ENCODE measurements at places on chromosomes 5 and 9.
A peak's percentile ranks its signal among the peaks of the same experiment; 100 is the strongest.

- no peaks in the 10 kb centered on the region for H3K27me3 ChIP-seq
- H3K36me3 ChIP-seq, result no peaks in the 10 kb centered on the region
- no peak overlapping the region for H3K4me3 ChIP-seq
Observed at GRCh38 chr5:3987867-3988266, 392.2 kb downstream of the IRX1 start.

GRCh38 chr5:157912621-157913325, 53.8 kb upstream of the CLINT1 start:
- H3K4me1 ChIP-seq, result peaks cover 4% of the 10 kb centered on the region
- H3K36me3 ChIP-seq, result no peaks in the 10 kb centered on the region
- H3K4me3 ChIP-seq, result no peak overlapping the region
- no peak overlapping the region for H3K27ac ChIP-seq

DNA sequence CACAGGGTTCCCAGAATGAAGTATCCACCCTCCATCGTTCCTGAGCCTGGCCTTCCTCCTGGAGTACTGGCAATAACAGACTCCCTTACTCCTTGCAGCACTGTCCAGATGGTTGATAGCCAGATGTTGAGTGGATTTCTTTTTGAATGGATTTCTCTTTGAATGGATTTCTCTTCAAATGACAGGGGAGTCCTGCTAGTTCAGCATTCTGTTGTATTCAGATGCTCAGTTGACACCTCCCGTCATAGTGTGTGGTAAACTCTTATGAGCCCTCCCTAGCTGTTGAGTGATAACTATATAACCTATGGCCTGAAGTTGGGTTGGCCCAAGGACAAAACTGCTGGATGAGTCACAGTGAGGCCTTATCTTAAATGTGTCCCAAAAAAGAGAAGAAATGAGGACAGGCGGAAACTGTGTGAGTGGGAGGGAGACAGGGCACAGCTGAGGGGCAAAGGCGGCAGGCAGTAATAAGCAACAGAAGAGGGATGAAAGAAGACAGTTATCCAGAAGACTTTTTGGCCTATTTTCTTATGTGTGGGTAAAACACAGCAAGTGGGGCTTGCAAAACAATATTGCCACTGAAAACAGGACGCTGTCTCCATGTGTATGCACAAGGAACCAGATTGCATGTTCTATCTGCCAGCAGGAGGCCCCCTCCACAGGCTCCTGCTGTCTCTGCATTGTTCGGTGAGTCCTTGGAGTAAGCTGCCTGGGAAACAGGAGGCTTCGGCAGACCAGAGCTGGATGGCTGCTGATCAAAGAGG, 209.5 kb upstream of the S1PR3 start:
- no peak overlapping the region for H3K4me3 ChIP-seq
- no peaks in the 10 kb centered on the region for H3K4me1 ChIP-seq
- H3K36me3 ChIP-seq, result no peaks in the 10 kb centered on the region
- H3K27me3 ChIP-seq, result peaks cover 3% of the 10 kb centered on the region
- no peak for DNase-seq

DNA sequence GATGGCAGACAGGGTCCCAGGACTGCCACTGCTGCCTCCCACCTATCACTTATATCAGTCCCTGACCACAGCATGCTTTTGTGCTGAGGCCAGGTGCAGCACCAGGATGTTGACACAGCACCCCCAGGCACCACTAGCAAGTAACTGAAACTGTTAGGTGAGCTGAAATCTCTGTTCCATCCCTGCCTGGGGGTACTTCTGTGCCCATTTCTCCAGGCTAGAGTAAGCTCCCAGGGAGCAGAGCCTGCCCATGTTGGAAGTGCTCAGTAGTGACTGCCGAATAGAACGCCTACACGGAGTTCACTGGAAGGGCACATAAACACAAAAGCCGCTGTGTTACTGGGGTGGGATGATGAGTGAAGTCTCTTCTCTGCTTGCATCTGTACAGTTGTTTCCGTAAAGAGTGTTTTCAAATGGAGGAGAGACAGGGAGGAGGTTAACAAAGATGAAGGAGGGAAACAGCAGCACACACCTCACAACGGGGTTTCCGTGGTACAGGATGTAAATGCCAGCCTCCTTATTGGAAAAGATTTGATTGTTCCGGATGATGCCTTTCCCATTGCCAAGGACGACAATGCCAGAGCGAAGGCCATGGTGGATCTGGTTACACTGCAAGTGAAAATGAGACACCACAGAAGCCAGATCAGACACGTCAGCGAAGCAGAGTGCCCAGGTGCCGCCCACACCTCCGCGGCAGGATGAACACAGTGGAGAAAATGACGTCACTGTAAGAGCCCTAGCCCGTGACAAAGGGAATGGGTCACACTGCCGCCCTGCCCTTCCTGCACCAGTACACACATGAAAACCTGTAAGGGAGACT, 43.1 kb downstream of the POLR1E start:
- H3K27me3 ChIP-seq, result no peaks in the 10 kb centered on the region
- H3K4me3 ChIP-seq, result no peak overlapping the region
- H3K27ac ChIP-seq, result peak overlapping the region; percentile 67
- DNase-seq, result peak; percentile 9
- H3K4me1 ChIP-seq, result peaks cover 5% of the 10 kb centered on the region
- no peaks in the 10 kb centered on the region for H3K36me3 ChIP-seq

- no peak overlapping the region for H3K4me3 ChIP-seq
- H3K4me1 ChIP-seq, result peaks cover 6% of the 10 kb centered on the region
- H3K27ac ChIP-seq, result no peak overlapping the region
- no peaks in the 10 kb centered on the region for H3K36me3 ChIP-seq
- H3K27me3 ChIP-seq, result peaks cover 15% of the 10 kb centered on the region
Observed at GRCh38 chr9:132114102-132114707, 34.5 kb upstream of the MED27 start.

- DNase-seq, result no peak
- H3K27ac ChIP-seq, result no peak overlapping the region
- no peaks in the 10 kb centered on the region for H3K36me3 ChIP-seq
- H3K27me3 ChIP-seq, result peaks cover 7% of the 10 kb centered on the region
- H3K4me3 ChIP-seq, result no peak overlapping the region
- no peaks in the 10 kb centered on the region for H3K4me1 ChIP-seq
Observed at GRCh38 chr5:139882961-139883539, 87.4 kb downstream of the PSD2 start.

DNA sequence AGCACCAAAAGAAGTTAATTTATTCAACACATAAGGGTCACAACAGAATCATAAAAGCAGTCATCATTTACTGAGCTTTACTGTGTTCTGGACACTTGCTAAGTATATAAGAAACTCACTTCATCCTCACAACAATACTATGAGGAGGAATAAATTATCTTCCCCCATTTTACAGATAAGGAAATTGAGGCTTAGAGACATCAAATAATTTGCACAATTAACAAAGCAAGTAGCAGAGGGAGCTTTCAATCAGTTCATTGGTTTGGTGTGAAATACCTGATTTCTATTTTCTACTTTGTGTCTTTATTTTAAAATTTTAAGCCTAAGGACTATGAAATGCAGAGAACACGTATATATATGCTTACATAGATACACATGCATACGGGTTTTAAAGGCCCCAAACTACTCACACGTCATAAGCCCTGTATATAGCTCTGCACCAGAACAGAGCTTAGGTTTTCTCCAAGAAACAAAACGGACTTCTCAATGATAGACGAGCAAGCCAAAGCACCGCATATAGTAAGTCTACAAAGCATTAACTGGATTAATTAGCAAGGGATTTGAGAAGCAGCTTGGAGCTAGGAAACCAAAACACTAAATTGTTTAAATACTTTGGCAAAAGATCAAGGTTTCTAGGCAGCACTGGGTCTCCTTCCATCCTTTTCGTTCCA, 95.6 kb downstream of the DENND1A start:
- no peak for DNase-seq
- no peak overlapping the region for H3K4me3 ChIP-seq
- H3K4me1 ChIP-seq, result peaks cover 20% of the 10 kb centered on the region
- no peak overlapping the region for H3K27ac ChIP-seq

- H3K27me3 ChIP-seq, result no peaks in the 10 kb centered on the region
- H3K4me1 ChIP-seq, result no peaks in the 10 kb centered on the region
- H3K36me3 ChIP-seq, result no peaks in the 10 kb centered on the region
Observed at GRCh38 chr5:81762401-81762800, 11.5 kb upstream of the SSBP2 start.

- H3K27me3 ChIP-seq, result no peaks in the 10 kb centered on the region
- DNase-seq, result no peak
- no peak overlapping the region for H3K27ac ChIP-seq
- no peak overlapping the region for H3K4me3 ChIP-seq
- no peaks in the 10 kb centered on the region for H3K4me1 ChIP-seq
Observed at GRCh38 chr9:92614763-92615461, 55.0 kb downstream of the IPPK start.

DNA sequence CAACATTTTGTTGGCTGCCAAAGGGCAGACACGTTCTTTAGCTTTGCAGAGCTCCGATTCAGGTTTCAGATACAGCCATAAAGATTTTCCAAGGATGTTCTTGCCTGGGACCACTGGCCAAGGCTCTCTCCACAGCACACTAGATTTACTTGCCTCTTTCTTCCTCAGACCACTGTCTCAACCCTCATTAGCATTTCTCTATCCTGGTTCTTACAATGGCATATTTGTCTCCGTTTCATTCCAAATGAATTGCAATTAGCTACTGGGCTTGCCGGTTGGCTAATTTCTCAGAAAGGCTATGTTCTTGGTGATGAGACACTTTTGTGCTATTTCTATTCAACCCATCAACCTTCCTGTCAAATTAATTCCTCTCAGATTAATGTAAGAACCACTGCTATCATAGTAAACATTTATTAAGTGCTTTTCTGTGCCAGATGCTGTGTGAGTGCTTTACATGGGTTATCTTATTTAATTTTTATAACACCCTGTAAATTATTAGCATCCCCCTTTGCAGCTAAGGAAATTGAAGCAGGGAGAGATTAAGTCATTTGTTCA, 118.4 kb upstream of the NR3C1 start:
- no peak overlapping the region for H3K4me3 ChIP-seq
- no peaks in the 10 kb centered on the region for H3K4me1 ChIP-seq
- H3K27me3 ChIP-seq, result peaks cover 2% of the 10 kb centered on the region
- no peak overlapping the region for H3K27ac ChIP-seq
- no peak for DNase-seq
- H3K36me3 ChIP-seq, result no peaks in the 10 kb centered on the region

DNA sequence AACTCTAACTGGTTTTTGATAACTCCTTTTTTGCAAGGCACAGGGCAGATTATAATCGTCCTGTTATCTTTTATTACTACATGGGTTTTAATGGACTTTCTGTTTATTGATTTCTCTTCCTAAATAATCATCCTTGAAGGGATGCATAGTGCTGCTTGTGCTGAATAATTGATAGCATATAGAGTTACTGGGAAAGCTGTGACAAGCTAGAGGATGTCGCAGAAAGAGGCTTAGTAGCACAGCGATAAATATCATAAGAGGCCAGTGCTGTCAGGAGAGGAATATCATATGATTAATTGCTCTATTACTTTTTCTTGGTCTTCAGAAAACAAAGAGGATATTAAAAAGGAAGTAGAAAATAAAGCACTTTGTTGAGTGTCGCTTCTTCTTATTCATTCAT, 1007.1 kb upstream of the ACO1 start:
- no peaks in the 10 kb centered on the region for H3K27me3 ChIP-seq
- DNase-seq, result no peak
- no peaks in the 10 kb centered on the region for H3K36me3 ChIP-seq
- no peaks in the 10 kb centered on the region for H3K4me1 ChIP-seq

- H3K27me3 ChIP-seq, result peaks cover 8% of the 10 kb centered on the region
- no peaks in the 10 kb centered on the region for H3K36me3 ChIP-seq
- H3K4me1 ChIP-seq, result no peaks in the 10 kb centered on the region
Observed at GRCh38 chr5:2021484-2022176, 138.9 kb upstream of the IRX4 start.

- H3K4me3 ChIP-seq, result no peak overlapping the region
- H3K4me1 ChIP-seq, result peaks cover 20% of the 10 kb centered on the region
- no peaks in the 10 kb centered on the region for H3K36me3 ChIP-seq
- H3K27me3 ChIP-seq, result peaks cover 26% of the 10 kb centered on the region
Observed at GRCh38 chr5:91183743-91184142, 199.4 kb downstream of the ARRDC3 start.

DNA sequence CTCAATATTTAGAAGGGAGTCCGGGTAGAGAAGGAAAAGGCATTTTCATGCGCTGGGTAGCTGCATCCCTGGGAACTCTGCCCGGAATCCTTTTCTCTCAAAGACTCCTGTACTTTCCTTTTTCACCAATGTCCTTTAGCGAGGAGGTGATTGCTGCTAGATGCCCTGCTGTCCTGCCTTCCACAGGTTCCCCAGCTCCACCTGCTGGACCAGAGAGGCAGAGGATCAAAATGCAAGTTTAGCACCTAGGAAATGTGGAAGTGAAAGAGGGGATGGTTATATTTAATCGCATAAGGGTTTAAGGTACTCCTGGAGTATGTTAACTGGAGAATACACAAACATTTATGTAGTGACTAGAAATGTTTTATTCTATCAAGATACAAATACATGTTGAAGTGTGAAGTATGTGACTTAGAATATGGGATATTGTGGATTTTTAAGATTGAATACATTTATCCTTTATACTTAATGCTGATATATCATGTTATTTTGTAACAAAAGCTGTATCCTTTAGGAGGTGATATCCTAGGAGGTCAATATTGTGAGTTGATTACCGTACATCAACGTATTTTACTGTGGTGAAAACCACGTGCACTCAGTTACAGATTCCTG, 145.7 kb downstream of the ARHGAP26 start:
- no peak overlapping the region for H3K27ac ChIP-seq
- H3K27me3 ChIP-seq, result no peaks in the 10 kb centered on the region
- DNase-seq, result no peak
- H3K4me1 ChIP-seq, result no peaks in the 10 kb centered on the region
- peaks cover 17% of the 10 kb centered on the region for H3K36me3 ChIP-seq
- no peak overlapping the region for H3K4me3 ChIP-seq

DNA sequence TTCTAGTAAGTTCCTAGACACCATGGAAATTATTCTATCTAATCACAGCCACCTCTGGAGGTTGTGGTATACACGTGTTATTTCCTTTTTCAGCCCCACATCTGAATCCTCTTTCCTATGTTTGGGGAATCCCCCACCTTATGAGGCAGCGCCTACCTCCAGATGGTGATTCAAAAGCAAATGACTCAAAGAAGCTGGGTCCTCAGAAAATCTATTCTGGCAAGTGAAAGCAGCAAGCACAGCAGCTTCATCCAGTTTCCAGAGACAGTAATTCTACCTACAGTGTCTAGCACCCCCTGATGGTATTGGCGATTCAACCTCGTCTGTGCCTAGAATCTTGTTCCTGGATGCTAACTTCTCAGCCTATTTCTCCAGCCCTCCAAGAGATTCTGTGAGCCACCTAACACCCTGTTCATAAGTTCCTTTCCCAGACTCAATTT, 43.0 kb downstream of the STRBP start:
- peak; percentile 50 for DNase-seq
- peak overlapping the region; percentile 68 for H3K27ac ChIP-seq
- no peaks in the 10 kb centered on the region for H3K27me3 ChIP-seq
- peak overlapping the region; percentile 24 for H3K4me3 ChIP-seq
- H3K36me3 ChIP-seq, result no peaks in the 10 kb centered on the region
- H3K4me1 ChIP-seq, result peaks cover 23% of the 10 kb centered on the region

DNA sequence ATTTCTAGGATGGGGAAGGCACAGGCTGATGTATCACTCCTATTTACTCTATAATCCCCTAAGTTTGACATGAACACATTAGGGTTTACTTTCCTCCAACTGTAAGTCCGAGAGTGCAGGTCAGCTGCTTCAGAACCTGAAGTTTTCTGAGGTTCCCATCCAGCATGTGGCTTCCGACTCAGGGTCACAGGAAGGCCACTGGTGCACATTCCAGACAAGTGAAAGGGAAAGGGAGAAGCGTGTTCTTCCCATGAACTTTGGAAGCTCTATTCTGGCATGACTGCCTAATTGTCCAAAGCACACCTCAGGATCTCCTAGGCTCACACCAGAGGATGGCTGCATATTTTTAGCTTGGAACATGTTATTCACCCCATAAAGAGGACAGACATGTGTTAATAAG, 602.6 kb downstream of the SEMA5A start:
- H3K36me3 ChIP-seq, result no peaks in the 10 kb centered on the region
- DNase-seq, result no peak
- H3K27ac ChIP-seq, result no peak overlapping the region
- H3K4me3 ChIP-seq, result no peak overlapping the region
- no peaks in the 10 kb centered on the region for H3K4me1 ChIP-seq
